Mucosa of descending colon (tissue), 3 donors: ENCODE measurements at places on chromosomes 13 and 19.

GRCh38 chr13:32302461-32302860 is 12.7 kb downstream of the ZAR1L start:
- DNase-seq = no peak

- peak; percentile 67 for DNase-seq
Observed at GRCh38 chr19:34298891-34299520, 44.7 kb downstream of the GARRE1 start.

GRCh38 chr13:87120476-87120875 is 550.7 kb upstream of the SLITRK5 start:
- no peak for DNase-seq

DNA sequence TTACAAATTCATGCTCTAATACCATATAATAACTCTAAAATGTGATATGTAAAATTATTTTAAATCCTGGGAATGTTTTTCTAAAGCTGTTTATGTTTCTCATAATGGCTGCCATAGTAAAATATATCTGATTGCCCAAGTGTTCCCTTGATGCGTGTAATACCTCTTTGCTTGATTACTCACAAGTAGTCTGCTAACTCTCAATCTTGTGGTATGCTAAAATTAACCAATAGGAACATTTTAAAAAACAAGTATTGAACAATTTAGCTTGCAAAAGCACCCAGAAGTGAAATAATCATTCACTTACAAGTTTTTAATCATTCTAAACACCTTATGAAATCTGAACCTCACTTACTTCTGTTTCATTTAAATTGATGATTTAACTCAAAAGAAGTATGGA is 386.0 kb upstream of the ATXN8OS start:
- no peak for DNase-seq

DNA sequence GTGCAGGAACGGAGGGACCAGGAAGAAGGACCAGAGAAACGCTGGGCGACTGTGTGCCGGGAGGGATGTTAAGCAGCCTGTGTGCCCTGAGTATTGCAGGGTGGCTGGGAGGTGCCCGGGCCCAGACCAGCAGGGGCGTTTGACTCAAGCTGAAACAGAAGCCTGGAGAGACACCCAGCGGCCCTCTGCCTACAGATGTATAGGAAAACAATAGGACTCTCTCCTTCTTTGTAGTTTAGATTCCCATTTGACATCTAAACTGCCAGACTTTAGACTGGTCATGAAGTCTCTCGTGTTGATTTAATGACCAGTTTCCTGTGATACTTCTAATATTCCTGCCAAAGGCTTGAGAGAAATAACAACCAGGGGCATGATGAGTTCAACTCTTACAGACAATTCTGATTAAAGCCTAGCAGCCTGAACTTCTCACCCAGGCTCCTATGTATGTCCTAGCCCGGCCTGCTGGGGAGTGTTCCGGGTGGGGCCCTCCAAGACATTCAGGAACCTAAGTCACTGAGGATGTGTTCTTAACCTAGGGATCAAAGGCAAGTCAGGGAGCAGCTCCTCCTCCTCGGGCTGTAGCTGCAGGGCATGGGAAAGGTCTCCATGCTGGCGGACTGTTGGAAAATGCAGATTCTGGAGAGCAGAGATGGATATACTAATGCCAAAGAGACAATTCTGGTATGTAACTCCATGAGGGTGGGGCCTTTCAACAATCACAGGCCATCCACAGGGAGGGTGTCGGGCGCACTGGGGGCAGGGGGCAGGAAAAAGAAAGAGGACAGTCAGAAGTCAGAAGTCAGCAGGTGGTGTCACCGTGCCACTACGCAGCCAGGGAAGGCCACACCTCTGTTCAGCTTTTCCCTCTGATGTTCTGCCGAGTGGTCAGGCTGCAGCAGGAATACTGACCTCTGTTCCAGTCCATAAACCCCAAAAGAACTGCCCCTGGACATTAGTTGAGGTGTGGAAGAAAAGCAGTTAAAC is 131.8 kb downstream of the STARD13 start:
- DNase-seq = peak; percentile 22

DNA sequence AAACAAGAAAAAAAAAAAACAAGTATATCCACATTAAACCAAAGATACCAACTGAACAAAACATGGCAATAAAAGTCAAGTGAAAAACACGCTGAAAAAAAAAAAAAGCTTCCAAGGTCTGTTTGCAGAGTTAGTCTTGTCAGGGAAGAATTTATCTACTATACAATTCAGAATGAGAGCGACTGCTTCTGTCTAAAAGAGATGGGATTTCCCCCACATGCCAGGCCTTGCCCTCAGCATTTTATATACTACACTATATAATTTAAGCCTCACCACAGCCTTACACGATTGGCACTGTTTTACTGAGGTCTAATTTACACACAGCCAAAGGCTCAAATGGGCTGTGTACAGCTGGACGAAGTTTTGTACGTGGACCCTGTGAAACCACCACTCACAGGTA is 67.3 kb downstream of the FOXO1 start:
- no peak for DNase-seq

GRCh38 chr13:70817576-70817975 is 709.3 kb upstream of the KLHL1 start:
- DNase-seq = no peak

DNA sequence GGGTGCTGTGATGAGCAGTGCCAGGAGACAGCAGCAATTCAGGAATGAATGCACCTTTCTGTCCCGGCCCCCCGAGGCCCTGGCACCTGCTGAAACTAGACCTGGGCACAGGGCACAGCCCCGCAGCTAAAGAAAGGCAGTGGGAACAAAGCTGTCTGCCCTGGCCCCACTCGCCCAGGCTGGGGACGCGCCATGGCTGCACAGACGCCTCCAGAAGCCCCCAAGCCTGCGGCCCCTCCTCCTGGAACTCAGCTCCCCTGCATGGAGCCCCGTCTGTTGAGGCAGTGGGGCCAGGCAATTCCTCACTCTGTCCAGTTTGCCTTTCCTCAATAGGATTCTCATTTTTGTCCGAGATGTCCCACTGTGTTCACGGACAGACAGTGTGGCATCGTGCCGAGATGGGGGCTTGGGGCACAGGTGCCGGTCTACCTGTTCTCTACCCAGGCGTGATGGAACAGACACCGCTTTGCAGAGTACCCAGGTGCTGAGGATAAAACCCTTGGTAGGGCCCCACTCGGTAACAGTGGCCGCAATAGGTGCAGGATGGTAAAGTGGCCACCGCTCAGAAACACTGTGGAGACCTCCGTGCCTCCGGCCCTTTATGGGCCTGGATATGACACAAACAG is 146.5 kb upstream of the SOX1 start:
- DNase-seq = no peak

- no peak for DNase-seq
Observed at GRCh38 chr19:33335446-33335845, 33.1 kb upstream of the CEBPA start.

DNA sequence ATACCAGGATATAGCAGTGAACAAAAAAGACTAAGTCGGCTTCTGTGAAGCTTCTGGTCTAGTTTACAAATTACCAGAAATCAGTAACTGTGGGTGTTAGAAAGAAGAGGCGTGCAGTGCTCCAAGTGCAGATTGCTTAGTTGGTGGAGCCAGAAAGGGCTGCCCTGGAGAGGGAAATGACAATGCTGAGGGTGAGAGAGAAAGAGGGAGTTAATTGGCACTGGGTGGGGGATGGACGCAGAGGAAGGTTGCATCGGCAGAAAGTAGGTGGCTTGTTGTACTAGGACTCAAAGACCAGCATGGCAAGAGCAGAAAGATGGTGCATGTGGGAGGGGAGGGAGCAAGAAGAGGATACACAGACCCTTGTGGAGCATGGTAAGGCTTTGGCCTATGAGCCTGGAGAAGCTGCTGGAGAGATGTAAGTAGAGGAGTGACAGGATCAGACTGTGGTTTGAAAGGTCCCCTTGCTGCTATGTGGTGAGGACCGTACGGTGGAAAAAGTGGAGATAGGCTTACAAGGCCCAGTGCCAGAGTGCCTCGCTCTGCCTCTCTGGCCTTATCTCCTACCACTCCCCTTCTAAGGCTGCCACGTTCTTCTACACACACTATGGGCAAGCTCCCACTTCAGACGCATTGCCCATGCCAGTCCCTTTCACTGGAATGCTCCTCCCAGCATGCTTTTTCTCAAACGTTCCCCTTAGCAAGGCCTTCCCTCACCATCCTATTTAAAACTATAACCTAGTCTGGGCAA is 13.5 kb downstream of the SMG9 start:
- no peak for DNase-seq

DNA sequence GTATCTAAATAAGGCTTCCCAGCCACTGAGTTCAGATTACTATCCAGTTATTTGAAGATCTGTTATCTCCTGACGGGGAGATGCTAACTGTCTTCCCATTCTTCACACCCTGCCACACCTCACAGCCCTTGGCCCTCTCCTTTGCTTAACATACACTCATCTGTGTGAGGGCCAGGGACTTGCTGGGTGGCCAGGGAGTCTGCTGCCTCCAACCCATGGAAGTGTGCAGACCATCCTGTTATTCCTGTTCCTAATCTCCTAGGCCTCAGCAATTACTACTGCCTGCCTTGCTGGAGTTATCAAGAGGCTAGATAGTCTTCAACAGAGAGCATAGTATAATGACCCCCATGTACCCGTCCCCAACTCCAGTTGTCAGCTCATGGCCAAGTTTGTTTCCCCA is 36.2 kb upstream of the GTF3A start:
- no peak for DNase-seq

GRCh38 chr19:49497047-49497788 is 984 bp downstream of the RPS11 start:
- DNase-seq = peak; percentile 87

GRCh38 chr19:36482876-36483275 is 6.5 kb downstream of the ZNF566 start:
- DNase-seq = no peak

DNA sequence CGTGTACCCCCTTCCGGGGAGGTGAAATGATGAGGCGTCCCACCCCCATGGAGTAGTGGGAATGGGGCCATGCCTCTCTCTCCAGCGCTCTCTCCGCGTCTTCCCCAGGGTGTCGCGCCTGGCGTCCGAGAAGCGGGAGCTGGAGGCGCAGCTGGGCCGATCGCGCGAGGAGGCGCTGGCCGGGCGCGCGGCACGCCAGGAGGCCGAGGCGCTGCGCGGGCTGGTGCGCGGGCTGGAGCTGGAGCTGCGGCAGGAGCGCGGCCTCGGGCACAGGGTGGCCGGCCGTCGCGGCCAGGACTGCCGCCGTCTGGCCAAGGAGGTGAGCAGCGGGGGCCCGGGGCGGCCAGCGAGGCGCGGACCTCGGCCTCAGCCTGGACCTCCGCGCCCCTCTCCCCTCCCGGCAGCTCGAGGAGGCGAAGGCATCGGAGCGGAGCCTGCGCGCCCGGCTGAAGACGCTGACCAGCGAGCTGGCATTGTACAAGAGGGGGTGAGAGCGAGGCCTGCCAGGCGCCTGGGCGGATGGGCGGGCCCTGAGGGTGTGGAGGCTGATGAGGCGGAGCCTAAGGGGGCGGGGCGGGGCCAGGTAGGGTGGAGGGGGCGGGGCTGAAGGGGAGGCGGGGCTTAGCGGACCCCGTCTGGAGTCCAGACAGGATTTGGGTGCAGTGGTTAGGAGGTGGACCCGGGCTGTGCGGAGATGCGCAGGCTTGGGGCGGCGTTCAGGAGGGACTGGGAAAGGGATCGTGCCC is 7.7 kb downstream of the PGLYRP1 start:
- peak; percentile 88 for DNase-seq
